ENCODE measurements at places on chromosomes 6 and 20.
A peak's percentile ranks its signal among the peaks of the same experiment; 100 is the strongest.

- DNase-seq = no peak
These were observed 349.9 kb downstream of the ARHGAP18 start for GRCh38 chr6:129359811-129360681.

DNA sequence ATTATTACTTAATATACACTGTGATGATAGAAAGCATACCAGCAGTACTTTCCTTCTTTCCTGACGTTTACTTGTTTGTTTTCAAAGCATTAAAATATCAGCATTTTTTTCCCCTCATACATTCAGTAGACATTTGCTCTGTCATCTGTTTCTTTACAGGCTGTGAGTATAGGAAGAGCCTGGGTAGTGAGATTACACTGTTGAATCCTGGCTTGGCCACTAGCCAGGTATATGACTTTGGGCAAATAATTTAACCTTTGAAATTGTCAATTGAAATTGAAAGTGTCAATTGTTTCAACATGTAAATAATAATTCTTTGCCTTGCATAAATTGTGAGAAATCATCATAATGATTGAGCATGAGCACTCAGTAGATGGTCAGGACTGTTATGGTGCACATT, 336.2 kb downstream of the CDKAL1 start:
- DNase-seq = no peak

DNA sequence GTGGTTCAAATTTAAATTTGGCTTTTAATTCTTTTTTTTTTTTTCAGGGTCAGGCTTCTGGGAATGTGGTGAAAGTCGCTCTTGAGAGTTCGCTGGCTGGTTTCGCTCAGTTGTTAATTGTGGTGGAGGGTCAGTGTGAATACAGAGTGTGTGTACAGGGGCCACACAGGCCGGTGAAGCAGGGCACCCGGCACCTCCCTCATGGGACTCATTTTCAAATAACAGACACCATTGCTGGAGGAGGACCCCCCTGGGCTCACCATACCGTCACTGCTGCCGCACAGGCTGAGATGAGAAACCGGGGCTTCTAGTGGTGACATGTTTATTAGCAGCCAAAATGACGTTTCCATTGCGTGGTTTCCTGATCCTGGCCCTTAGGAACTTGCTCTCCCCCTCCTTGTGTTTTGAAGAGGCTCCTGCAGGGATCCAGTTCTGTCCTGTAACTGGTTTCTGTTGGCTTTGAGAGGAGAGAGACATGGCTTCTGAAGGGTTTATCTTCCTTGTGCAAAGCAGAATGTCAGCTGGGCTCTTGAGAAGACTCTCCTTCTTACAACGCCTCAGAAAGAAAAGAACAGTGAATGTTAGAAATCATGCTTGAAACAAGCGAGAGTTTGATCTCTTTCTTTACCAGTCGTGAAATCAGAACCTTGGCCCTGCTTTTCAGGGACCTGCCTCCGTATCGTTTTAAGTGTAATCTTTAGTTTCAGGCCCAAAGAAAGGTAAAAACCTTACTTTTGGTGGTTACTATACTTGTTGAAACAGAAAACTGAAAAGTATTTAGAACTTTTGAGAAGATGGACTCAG, 37.8 kb downstream of the DUSP22 start:
- no peak for DNase-seq

GRCh38 chr6:4059115-4059777, 19.7 kb downstream of the FAM217A start:
- DNase-seq = peak; percentile 16

- no peak for DNase-seq
These were observed 135.4 kb downstream of the SMOC2 start for GRCh38 chr6:168576388-168576787.

- DNase-seq = no peak
These were observed 1.2 kb downstream of the ALDH8A1 start for GRCh38 chr6:134948691-134949090.

- DNase-seq = no peak
These were observed 607.4 kb downstream of the MAFB start for GRCh38 chr20:40081653-40082052.

Measured in stimulated activated CD4-positive, alpha-beta T cell treated with anti-CD3 and anti-CD28 coated beads, Interleukin-4, amount 100 ng/mL, for 4 hours (primary cell).